SW480 (cell line): ENCODE measurements at places on chromosomes 13 and 19.

DNA sequence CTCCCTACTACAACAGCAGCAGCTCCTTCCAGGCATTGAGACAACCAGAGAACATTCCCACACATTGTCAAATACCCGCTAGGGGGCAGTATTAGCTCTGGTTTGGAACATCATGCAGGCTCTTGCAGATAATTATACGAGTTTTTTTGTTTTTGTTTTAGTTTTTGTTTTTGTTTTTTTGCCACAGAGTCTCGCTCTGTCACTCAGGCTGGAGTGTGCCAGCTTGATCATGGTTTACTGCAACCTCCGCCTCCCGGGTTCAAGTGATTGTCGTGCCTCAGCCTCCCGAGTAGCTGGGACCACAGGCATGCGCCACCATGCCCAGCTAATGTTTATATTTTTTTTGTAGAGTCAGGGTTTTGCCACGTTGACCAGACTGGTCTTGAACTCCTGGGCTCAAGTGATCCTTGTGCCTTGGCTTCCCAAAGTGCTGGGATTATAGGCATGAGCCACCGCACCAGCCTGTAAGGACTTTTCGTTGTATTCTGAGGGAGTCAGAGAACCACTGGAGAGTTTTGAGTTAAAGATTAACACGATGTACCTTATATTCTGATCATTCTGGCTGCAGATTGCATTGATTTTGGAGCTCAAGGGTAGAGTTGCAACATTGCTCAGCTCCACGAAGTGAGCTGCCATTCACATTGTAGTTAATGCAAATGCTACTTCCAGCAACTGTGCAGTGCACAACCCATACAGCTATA, 41.7 kb upstream of the CEACAM20 start:
- peak; percentile 80 for DNase-seq

DNA sequence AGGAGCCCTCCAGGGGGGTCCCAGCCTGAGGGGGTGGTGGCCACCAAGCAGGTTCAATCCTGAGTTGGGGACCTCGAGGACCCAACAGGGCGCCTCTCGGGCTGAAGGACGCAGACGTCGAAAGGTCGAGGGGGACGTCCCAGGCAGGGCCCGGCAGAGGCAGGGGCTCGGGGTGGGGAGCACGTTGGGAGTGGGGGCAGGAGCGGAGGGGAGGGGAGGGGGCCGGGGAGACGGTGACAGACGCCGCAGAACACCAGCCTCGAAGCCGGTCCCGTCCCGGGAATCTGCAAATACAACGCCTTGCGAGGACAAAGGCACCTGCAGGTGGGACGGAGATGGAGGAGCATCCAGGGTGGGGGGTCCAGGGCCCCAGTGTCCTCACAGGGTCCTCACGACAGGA, 4.1 kb downstream of the FGF22 start:
- no peak for DNase-seq

DNA sequence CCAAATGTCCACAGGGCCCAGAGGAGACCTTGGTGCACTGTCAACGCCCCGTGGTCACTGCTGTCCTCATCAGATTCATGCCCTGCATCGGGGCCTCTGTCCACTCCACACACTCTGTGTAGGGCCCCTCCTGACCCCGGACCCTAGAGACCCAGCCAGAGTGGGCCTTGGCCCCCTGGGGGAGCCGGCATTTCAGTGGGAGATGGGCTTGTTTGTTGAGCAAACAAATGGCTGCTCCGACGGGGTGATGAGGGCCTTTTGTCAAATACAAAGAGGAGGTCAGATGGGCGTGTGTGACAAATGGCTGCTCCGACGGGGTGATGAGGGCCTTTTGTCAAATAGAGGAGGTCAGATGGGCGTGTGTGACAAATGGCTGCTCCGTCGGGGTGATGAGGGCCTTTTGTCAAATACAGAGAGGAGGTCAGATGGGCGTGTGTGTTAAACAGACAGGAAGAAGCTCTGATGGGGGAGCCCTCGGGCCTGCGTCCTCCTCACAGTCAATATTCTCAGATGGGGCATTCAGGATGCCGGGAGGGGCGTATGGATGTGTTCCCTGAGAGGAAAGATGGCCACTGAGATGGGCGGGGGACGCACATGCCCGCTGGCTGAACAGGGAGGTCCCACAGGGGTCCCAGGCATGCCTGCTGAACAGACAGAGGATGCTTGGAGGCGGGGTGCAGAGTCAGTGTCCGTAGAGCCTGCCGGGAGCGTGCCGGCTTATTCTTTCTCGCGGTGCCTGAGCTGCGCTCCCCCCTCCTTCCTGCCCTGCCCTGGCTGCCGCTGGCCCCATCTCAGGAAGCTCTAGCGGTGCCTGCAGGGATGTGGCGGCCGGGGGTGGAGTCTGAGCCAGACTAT, 36.3 kb downstream of the SMIM24 start:
- no peak for DNase-seq

DNA sequence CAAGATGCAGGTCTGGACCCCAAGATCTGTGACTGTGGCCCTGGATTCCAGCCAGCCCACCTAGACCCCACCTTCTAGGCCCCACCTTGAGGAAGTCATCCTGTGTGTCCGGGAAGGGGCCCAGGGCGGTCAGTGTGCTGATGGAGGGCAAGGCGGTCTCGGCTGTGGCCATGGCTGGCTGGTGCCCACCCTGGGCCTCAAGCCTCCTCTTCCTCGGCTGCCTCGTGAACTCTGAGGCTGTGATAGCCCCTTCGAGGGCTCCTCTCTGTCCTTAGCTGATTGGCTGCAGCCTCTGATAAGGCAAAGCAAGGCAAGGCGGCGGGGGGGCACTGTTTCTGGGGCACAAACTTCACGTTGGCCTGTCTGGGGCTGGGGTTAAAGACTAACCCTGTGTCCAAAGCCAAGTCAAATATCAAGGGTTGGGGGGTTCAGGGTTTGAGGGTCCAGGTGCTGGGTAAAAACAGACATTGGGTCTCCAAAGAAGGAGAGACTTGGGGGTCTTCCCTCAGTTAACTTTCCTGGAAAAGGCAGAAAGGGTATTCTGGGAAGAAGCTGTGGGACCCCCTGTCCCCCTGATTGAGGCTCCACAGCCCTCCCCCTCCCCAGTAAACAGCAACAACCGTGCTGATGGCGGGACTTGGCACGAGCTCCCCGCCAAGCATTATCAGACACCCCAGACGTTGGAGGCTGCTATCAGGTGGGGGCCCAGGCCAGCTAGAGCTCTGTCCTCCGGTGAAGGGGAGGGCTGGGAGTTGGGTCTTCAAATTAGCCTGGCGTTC, at the start of gene KLF1:
Gene KLF1 (minus strand): TSS at position 233 of the 779 bp plus-strand sequence. CDS start 61 bp downstream, at position 172.
- DNase-seq, result no peak

DNA sequence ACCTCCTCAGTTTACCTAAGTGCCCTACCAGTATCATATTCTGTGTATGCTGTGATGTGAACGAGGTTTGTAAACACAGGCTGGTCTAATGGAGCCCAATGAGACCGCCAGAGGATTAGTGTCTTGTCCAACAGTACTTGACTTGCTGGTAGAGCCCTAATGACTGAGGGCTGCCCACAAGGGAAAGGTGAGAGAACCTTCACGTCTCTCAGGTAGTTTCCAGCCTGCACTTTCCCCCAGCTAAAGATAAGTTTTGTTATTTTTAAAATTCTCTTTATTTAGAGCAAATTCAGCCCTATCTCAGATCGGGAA, 498 bp upstream of the RBM26 start:
- DNase-seq, result no peak

GRCh38 chr19:14337510-14337909, 43.7 kb upstream of the ADGRE5 start:
- DNase-seq, result peak; percentile 44
